ENCODE measurements at places on chromosomes 1 and 21.
A peak's percentile ranks its signal among the peaks of the same experiment; 100 is the strongest.

DNA sequence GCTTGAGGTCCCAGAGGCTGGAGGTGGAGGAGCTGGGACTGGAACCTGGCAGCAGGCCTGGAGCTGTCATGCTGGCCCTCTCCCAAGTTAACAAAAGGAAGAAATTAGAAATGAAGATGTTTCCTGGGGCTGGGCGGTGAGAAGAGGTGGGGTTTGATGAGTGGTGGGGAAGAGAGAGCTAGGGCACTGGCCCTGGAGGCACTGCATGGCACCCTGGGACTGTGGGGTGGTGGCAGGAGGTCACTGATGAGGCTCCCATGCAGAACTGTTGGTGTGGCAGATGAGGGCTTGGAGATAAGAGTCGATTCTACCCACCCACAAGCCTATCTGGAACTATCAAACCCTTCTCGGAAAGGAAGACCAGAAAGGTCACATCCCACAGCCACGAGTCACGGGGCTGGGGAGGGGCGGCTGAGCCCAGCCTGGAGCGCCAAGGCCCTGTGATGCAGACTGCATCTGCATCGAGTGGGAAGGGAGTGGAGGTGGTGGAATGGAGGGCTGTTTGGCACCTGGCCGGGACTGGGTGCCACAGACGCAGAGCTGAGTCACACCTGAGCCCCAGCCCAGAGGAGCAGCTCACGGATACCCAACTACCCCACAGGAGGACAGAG is 29.4 kb downstream of the MRPL37 start:
- peak; percentile 60 for DNase-seq

DNA sequence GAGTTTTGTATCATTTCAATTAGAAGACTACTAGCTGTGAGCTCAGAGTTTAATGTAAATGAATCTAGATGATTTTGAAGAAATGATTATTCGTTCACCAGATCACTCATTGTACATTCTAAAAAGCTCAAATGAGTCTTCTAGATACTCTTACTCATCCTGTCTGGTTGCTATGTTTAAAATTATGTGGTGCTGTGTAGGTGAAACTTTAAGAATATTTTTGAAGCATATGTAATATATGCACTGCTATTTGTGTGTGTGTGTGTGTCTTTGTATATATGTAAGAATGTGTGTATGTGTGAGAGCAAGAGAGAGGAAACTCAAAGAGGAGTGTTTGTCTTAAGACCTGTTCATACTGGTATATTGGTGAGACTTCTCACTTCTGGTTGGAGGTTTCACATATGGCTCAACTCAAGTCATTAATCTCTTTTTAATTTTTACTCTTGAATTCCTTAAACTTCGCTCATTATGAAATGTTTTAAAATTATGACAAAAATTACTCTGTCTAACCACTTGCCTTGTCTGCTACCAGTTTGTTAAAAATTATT is 8.6 kb upstream of the C1orf105 start:
- no peak for DNase-seq

DNA sequence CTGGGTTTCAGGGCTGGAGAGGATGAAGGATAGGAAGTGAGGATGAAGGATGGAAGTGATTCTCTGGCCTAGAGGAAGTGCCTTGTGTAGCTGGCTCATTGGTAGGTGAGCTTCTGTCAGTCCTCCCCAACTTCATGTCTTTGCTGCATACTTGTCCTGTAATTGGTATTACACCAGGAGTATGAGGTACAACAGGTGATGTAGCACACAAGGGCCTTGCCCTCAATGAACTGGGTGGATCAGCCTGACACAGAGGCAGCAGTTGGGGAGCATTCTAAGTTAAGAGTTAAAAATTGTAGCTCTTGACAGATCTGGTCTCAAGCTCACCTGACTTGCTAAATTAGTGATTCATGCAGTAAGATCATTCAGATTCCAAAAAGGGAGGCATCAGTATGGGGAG is 37.9 kb upstream of the CACNA1E start:
- DNase-seq: no peak

GRCh38 chr1:40704817-40705733 is 13.6 kb downstream of the NFYC start:
- no peak for DNase-seq

GRCh38 chr1:77220687-77221463 is 1.6 kb upstream of the PIGK start:
- DNase-seq: no peak

DNA sequence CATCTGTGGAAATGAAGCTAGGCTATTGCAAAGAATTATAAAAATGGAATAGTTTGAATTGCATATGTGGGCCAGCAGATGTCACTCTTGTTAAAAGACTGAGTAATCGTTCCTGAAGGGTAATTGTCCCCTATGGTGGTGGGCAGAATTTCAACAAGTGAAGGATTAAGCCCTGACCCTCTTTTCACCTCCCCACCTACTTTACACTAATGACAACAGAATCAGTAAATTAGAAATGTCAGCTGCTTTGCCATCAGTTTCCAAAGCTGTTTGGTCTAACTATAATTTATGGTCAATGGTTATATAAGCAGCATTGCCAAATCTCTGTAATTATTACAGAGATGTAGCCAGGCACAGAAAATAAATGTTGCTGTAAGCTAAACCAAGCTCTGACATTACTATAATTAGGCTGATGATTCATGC is 898.6 kb downstream of the AMY1C start:
- no peak for DNase-seq

- DNase-seq: no peak
Measured at GRCh38 chr1:18229625-18230024, 122.0 kb downstream of the IGSF21 start.

All from activated CD4-positive, alpha-beta T cell treated with anti-CD3 and anti-CD28 coated beads, Interleukin-2, amount 50 U/mL, for 16 hours (primary cell).